ENCODE measurements at places on chromosomes 3 and 15. TPM values are rescaled to one million over a fixed set of nuclear protein-coding genes. Genes with fewer than 3 reads are reported as not detected.

Gene FEZF2
- not detected for total RNA-seq

Gene MYZAP
- total RNA-seq, result 1.0 TPM

Gene RASL12
- 0.10 TPM for total RNA-seq

Gene CISH
- 0.69 TPM for total RNA-seq

Gene CD96
- not detected for total RNA-seq

Gene MASP1
- not detected for total RNA-seq

Gene ALCAM
- 81.6 TPM for total RNA-seq

Gene MUC20
- total RNA-seq, result 0.75 TPM

Gene GOLGA8Q
- not detected for total RNA-seq
